ENCODE measurements at places on chromosomes 2 and 18.

- H3K27me3 ChIP-seq = no peaks in the 10 kb centered on the region
- no peak overlapping the region for H3K27ac ChIP-seq
- H3K4me3 ChIP-seq = no peak overlapping the region
- no peak for DNase-seq
- H3K36me3 ChIP-seq = no peaks in the 10 kb centered on the region
Observed at GRCh38 chr18:3491981-3492555, 42.1 kb downstream of the TGIF1 start.

- no peaks in the 10 kb centered on the region for H3K36me3 ChIP-seq
- no peak overlapping the region for H3K27ac ChIP-seq
- H3K4me3 ChIP-seq = no peak overlapping the region
Observed at GRCh38 chr2:59183070-59183469, 941.9 kb upstream of the FANCL start.

GRCh38 chr2:69961496-69961895 lies at the start of gene ASPRV1:
Gene ASPRV1 (minus strand): TSS chr2:69961631. CDS start chr2:69961436, 195 bp downstream.
- H3K27ac ChIP-seq = no peak within 1 kb of the TSS
- H3K4me3 ChIP-seq = no peak within 1 kb of the TSS
- H3K36me3 ChIP-seq = no peaks in the 10 kb centered on the region
- H3K27me3 ChIP-seq = no peaks in the 10 kb centered on the region
- H3K4me1 ChIP-seq = peaks cover 7% of the 10 kb centered on the region

DNA sequence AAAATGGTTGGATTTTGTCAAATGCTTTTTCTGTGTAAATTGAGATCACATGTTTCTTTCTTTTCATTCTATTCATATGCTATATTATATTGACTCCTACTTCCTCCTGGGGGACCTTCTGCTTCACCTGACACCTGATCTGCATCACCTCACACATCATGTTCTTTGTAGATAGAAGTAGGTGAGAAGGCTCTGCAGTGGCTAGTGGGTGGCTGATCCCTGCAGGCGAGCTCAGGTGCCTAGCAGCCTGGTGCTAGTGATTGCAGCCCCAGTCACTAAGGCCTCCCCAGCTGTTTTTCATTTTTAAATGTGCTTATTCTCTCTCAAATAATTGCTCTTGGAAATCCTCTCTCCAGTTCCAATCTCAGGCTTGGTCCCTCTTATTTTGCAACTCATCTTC lies 33.6 kb downstream of the MC4R start:
- H3K4me1 ChIP-seq = no peaks in the 10 kb centered on the region
- no peak for DNase-seq
- no peaks in the 10 kb centered on the region for H3K27me3 ChIP-seq
- H3K4me3 ChIP-seq = no peak overlapping the region
- H3K36me3 ChIP-seq = no peaks in the 10 kb centered on the region

DNA sequence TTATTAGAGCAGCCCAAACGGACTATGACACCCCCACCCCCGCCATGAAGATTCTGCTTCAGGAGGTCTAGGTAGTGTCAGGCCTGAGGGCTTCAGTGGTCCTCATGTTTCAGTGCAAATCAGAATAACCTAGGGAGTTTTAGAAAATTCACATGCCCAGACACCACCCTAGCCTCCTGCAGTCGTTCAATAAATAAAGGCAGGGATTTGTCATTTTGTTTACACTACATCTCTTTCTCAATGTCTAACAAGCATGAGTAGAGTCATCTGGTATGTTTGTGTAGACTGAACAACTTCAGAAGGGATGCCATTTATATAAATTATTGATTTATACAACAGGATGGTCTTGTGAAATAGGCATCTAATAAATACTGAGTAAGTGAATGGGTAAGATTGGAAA lies 112.1 kb upstream of the SERPINE2 start:
- H3K36me3 ChIP-seq = no peaks in the 10 kb centered on the region
- no peak for DNase-seq
- no peaks in the 10 kb centered on the region for H3K27me3 ChIP-seq
- H3K4me3 ChIP-seq = no peak overlapping the region

DNA sequence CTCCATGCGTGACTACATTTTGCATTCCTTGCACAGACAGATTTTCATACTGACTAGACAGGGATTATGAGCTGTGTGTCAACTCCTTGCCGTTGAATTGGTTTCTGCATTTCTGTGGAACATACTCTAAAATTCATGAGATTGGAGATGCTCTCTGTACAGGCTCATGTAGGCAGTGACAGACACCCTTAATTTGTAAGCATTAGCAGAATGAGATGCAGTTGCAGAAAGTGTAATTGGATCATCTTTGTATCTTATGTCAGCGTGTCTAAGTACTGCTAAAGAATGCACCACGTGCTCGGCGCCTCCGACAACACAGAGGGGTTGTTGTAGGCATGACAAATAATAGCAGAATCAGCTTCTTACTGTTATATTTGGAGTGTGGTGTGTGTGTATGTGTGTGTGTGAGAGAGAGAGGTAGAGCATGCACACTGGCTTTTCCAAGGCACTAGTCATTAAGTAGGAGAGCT lies 212.4 kb downstream of the CMPK2 start:
- no peaks in the 10 kb centered on the region for H3K4me1 ChIP-seq
- H3K36me3 ChIP-seq = no peaks in the 10 kb centered on the region
- no peak overlapping the region for H3K4me3 ChIP-seq
- no peaks in the 10 kb centered on the region for H3K27me3 ChIP-seq
- DNase-seq = no peak
- H3K27ac ChIP-seq = no peak overlapping the region

GRCh38 chr2:73268366-73268829 lies 15.9 kb downstream of the FBXO41 start:
- peak overlapping the region; percentile 45 for H3K4me3 ChIP-seq
- peaks cover 24% of the 10 kb centered on the region for H3K4me1 ChIP-seq
- no peaks in the 10 kb centered on the region for H3K27me3 ChIP-seq
- no peaks in the 10 kb centered on the region for H3K36me3 ChIP-seq

DNA sequence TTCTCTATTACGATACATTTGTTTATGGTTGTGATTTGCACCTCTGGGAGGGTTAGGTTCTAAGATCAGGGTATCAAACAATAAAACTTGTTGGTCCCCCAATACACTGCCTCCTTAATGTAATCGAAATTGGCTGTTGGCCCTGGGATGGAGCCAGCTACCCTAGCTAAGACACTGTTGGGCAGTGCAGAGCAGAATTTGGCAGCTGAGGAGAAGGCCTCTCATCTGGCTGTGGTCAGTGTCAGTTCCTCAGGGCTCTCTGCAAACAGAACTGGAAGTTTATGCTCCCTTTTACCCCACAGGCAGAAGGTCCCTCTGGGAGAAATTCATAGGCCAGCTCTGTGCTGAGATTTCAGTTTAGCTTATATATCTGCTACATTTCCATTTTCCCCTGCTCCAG lies 8.6 kb upstream of the HAAO start:
- no peak for DNase-seq
- peaks cover 5% of the 10 kb centered on the region for H3K27me3 ChIP-seq
- no peak overlapping the region for H3K4me3 ChIP-seq
- no peaks in the 10 kb centered on the region for H3K4me1 ChIP-seq
- H3K27ac ChIP-seq = no peak overlapping the region

GRCh38 chr2:33494877-33495641 lies 18.6 kb downstream of the RASGRP3 start:
- no peak for DNase-seq
- peaks cover 29% of the 10 kb centered on the region for H3K4me1 ChIP-seq
- no peaks in the 10 kb centered on the region for H3K36me3 ChIP-seq
- H3K27me3 ChIP-seq = no peaks in the 10 kb centered on the region

DNA sequence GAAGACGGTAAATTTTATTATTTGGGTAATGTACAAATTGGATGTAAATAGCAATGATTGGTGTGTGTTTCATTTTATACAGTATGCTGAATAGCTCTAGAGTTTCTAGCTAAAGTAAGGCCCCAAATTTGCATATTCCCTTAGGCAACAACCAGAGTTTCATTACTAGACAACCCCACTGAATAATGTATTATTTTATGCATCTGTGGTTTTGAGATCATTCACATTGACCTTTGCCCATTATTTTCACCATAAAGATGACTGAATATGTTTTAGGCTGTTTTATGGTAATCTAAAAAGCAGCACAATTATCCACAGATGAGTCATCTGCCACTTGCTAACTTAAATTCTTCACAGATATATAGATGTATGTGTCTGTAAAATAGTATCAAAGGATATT lies 44.5 kb upstream of the C2orf74 start:
- H3K36me3 ChIP-seq = no peaks in the 10 kb centered on the region
- H3K27ac ChIP-seq = no peak overlapping the region
- no peak overlapping the region for H3K4me3 ChIP-seq

GRCh38 chr2:181036848-181037603 lies 56.6 kb downstream of the UBE2E3 start:
- no peak overlapping the region for H3K27ac ChIP-seq
- H3K27me3 ChIP-seq = no peaks in the 10 kb centered on the region
- H3K4me1 ChIP-seq = no peaks in the 10 kb centered on the region
- DNase-seq = no peak
- H3K36me3 ChIP-seq = no peaks in the 10 kb centered on the region

DNA sequence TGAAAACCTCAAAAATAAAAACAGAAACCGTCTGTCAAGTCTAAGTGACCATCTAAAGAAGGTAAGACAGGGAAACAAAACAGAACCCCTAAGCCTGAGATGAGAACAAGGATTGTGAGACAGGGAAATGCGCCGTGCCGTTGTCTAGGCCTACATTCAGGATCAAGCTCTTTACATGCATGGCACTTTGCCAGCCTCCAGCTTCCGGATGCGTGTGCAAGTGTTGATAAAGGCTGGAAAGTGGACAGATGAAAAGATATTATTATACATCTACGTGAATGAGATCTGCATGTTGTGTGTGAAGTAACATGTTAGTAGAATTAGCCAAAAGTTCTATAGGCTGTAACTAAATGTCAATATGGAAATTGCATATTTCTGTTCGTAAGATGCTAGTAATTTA lies 28.6 kb upstream of the TMEM87B start:
- no peaks in the 10 kb centered on the region for H3K27me3 ChIP-seq
- H3K4me3 ChIP-seq = no peak overlapping the region
- H3K36me3 ChIP-seq = no peaks in the 10 kb centered on the region
- DNase-seq = no peak
- no peaks in the 10 kb centered on the region for H3K4me1 ChIP-seq

GRCh38 chr18:54968807-54969206 lies 9.5 kb upstream of the CCDC68 start:
- no peaks in the 10 kb centered on the region for H3K4me1 ChIP-seq
- no peak overlapping the region for H3K4me3 ChIP-seq
- H3K27ac ChIP-seq = no peak overlapping the region
- no peaks in the 10 kb centered on the region for H3K27me3 ChIP-seq
- DNase-seq = no peak

DNA sequence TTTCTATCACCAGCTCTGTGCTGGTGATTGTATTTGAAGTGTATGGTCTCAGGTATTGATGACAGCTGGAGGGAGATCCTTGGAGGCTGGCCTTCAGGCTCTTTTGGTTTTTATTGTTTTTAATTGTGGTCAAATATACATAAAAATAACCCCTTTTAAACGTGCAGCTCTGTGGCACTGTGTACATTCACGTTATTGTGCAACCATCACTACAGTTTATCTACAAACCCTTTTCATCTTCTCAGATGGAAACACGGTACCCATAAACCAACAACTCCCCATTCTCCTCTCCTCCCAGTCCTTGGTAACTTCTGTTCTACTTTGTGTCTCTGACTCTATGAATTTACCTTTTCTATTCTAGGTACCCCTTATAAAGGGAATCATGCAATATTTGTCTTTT lies 79.3 kb upstream of the ATP8B1 start:
- no peak overlapping the region for H3K4me3 ChIP-seq
- no peaks in the 10 kb centered on the region for H3K36me3 ChIP-seq
- no peaks in the 10 kb centered on the region for H3K4me1 ChIP-seq

DNA sequence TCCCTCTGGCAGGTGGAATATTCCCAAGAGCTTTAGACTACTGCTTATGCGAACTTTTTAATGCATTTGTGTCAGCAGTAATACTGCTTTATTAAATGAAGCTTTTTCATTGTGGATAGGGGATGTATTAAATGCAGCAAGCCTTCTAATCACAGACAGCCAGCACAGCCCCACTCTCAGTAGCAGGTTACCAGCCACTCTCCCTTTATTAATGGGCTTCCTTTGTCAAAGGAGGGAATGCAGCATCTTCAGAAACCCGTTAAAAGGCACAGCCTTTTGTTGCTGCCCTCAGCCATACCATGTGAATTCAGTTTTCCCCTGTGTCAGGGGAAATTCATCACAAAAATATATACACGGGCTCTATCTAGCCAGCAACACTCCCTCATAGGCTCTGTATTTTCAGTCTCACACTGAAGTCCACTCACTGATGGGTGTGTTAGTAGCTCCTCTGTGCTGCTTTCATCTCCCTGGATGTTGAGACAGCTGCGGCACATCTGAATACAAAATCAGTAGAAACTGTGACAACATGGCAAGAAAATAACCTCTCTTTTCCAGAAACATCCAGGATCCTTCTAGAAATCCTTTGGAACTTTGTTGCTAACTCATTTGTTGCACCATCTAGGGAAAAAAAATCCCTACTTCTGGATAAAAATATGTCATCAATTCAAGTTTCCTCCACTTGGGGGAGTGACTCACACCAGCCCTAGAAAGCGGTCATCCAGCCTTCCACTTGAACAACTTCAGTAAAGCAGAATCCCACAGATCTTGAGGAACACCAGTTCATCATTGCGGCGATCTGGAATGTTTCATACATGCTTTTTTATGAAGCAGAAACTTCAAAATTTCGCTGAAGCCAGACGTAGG lies 48.4 kb downstream of the LRRTM1 start:
- no peaks in the 10 kb centered on the region for H3K27me3 ChIP-seq
- DNase-seq = no peak
- no peaks in the 10 kb centered on the region for H3K4me1 ChIP-seq
- H3K27ac ChIP-seq = no peak overlapping the region
- H3K4me3 ChIP-seq = no peak overlapping the region
- H3K36me3 ChIP-seq = no peaks in the 10 kb centered on the region

GRCh38 chr2:216206821-216207220 lies 97.7 kb downstream of the XRCC5 start:
- no peak overlapping the region for H3K27ac ChIP-seq
- no peaks in the 10 kb centered on the region for H3K27me3 ChIP-seq
- no peak for DNase-seq
- no peak overlapping the region for H3K4me3 ChIP-seq

GRCh38 chr2:151922845-151923666 lies 94.8 kb upstream of the ARL5A start:
- DNase-seq = no peak
- no peaks in the 10 kb centered on the region for H3K36me3 ChIP-seq
- H3K4me1 ChIP-seq = no peaks in the 10 kb centered on the region
- no peak overlapping the region for H3K4me3 ChIP-seq

DNA sequence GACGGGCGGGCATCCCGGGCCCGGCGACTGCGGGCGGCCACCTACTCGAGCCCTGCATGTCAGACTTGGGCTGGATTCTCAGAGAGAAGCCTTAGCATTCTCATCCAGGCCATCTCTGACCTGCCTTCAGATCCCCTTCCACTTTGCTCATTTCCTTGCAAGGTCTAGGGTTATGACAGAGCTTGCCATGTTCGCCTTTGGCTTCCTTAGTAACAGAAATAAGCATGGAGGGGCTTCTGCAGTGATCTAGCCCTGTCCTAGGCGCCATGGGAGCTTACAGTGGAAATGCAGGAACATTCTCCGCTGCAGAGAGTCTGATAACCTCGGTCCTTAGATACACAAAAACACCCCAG lies 632 bp upstream of the ACVR1 start:
- H3K27me3 ChIP-seq = no peaks in the 10 kb centered on the region
- peak overlapping the region; percentile 74 for H3K4me3 ChIP-seq
- peaks cover 66% of the 10 kb centered on the region for H3K4me1 ChIP-seq
- H3K36me3 ChIP-seq = peaks cover 4% of the 10 kb centered on the region
- DNase-seq = no peak
- H3K27ac ChIP-seq = peak overlapping the region; percentile 66

- H3K4me1 ChIP-seq = no peaks in the 10 kb centered on the region
- H3K4me3 ChIP-seq = no peak overlapping the region
- H3K36me3 ChIP-seq = no peaks in the 10 kb centered on the region
- no peak overlapping the region for H3K27ac ChIP-seq
Observed at GRCh38 chr18:32167980-32168730, 21.7 kb upstream of the MEP1B start.

All from CD4-positive, alpha-beta memory T cell (primary cell).